ENCODE measurements at places on chromosomes 12 and 14. TPM values are rescaled to one million over a fixed set of nuclear protein-coding genes. Genes with fewer than 3 reads are reported as not detected.

The NKX2-1 gene
- 0.03 TPM for total RNA-seq

The KRT6C gene
- not detected for total RNA-seq

The CMA1 gene
- not detected for total RNA-seq

The DIO2 gene
- total RNA-seq: 6.5 TPM

The ZDHHC17 gene
- 9.0 TPM for total RNA-seq

The CPNE6 gene
- total RNA-seq: not detected

The KCNMB4 gene
- 0.47 TPM for total RNA-seq

The ADIPOR2 gene
- total RNA-seq: 49.9 TPM

The FANCM gene
- 5.5 TPM for total RNA-seq

The LRRK2 gene
- 2.6 TPM for total RNA-seq

The RPGRIP1 gene
- 0.23 TPM for total RNA-seq

The KLHL33 gene
- 0.02 TPM for total RNA-seq

The C12orf57 gene
- total RNA-seq: 264 TPM

The THTPA gene
- 14.9 TPM for total RNA-seq

The IL22 gene
- not detected for total RNA-seq

The RNASE3 gene
- total RNA-seq: not detected

The MYL2 gene
- 0.13 TPM for total RNA-seq

The AGAP2 gene
- 0.12 TPM for total RNA-seq

The XRCC3 gene
- total RNA-seq: 28.4 TPM

The KLRC1 gene
- total RNA-seq: not detected

The RNU4-1 gene
- total RNA-seq: not detected

The ACOT6 gene
- not detected for total RNA-seq

The RNASE7 gene
- not detected for total RNA-seq

All from A549 treated with CORT108297 at 1 μM for 4 hours (cell line).